Stimulated activated CD4-positive, alpha-beta T cell treated with anti-CD3 and anti-CD28 coated beads, Interleukin-2, amount 100 ng/mL, for 48 hours (primary cell): ENCODE measurements at places on chromosomes 5 and 9.

GRCh38 chr5:140182075-140182711 lies 7.2 kb downstream of the CYSTM1 start:
- no peak for DNase-seq

DNA sequence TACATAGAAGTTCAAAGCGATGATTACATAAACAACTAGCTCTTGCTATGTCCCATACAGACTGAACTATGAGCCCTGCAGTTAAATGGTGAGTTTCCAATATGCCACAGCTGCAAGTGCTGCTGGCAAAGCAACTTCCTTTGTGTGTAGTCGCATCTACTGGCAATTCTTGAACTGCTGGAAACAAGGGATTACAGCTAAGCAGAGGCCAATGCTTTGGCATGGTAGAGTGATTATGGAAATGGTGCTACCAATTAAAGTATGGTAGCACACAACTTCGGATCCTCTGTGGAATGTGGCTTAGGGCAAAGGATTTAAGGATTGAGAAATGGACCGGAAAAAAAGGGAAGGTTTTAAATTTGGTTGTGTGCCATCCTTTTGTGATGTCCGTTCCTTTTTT lies 856.6 kb downstream of the MAT2B start:
- DNase-seq: no peak

DNA sequence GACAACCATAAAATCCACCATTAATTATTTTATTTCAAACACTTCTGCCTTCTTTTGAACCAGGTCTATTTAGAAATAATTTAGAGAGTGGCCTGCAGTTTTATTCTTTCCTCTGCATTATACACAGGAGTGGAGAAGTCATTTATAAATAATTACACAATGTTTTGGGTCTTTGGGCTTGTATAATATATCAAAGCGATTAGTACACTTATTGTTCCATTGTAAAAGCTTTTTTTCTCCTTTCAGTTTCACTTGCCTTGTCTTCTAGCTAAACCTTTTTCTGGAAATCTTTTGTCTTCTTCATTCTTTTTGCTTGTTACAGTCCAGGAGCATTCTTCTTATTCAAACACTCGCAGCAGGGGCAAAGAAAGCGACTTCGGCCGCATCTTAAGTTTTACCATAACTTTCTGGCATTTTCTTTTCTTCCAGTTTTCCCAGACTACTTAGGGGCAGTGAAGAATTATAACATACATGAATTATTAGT lies 7.3 kb upstream of the NEUROG1 start:
- no peak for DNase-seq

DNA sequence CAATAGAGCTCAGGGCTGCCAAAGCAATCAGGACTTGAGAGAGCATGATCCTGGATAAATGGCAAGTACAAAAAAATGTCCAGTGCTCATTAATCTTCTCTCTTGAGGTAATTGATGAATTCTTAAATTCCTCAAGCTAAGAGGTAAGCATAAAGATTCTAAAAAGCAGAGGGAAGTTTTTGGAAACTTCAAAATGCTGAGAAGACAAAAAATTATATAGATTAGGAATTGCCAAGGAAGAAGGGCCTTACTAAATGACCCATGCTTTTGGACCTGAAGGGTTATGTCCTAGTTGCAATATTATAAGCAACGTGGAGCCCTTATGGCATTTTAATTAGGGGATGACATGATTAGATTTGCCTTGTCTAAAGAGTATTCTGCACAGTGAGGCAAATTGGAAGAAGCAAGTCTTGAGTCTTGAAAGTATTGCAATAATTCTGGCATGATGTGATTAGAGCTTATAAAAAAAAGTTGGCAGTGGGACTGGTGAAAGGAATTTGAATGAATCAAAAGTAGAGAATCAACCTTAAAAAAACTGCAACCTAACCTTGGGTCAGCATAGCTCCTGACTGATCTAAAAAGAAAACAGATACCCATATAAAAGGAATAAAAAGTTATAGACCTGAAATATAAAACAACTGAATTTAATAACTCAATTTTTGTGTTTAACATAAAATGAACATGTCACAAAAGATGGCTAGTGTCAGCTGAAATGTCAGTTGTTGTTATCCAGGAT lies 323.8 kb upstream of the ARRDC3 start:
- no peak for DNase-seq

DNA sequence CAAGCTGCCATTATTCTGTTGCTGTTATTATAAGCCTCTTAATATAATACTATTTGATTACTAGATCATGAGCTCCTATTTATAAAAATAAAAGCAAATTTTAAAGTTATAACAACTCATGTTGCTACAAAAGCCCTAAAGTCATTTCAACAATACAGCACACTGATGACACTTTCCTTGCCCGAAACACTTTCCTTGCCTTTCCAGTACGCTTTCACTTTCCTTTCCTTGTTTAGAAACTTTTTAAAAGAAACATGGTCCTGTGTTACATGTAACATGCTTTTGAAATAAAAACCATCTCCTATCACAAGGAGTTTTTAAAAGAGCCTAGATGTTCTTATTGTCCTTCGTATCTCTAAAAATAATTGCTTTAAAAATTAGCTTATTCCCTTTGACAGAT lies 688.4 kb downstream of the PTPRD start:
- no peak for DNase-seq

GRCh38 chr5:124408738-124409453 lies 337.5 kb downstream of the ZNF608 start:
- DNase-seq: no peak

DNA sequence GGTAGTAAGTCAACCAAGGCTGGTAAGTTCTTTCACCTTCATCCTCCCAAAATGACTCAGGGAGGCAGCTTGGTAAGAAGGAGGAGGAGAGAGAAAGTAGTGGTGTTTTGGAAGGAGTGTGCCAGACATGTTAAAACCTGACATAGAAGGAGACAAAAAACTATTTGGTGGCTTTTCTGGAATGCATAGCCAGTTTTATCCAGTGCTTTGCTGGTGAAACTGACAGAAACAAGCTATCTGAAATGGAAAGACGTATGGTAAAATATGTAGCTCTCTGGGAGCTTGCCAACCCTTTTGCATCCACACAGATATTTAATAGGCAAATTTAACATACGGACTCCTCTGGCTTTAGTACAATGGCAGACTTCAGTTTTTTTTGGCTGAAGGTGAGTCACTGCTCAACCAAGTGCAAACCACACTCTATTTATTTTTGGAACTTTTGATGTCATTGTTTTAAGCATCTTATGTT lies 45.4 kb downstream of the RAB14 start:
- DNase-seq: no peak

DNA sequence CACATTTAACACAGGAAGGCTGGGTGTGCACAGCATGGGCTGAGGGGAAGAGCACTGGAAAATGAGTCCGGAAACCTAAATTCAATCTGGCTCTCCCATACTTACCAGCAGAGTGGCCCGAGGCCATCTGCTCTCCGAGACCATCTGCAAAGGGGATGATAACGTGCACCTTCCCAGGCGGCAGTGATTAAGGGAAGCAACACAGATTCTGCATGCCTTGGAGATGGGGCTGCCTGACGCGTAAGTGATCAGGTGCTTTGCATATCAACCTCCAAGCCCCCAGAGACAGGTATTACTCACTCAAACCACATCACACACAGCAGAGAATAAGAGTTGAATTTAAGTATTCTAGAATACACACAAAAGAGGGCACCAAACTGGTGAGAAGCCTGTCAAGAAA lies 9.1 kb downstream of the EPB41L4B start:
- DNase-seq: no peak

DNA sequence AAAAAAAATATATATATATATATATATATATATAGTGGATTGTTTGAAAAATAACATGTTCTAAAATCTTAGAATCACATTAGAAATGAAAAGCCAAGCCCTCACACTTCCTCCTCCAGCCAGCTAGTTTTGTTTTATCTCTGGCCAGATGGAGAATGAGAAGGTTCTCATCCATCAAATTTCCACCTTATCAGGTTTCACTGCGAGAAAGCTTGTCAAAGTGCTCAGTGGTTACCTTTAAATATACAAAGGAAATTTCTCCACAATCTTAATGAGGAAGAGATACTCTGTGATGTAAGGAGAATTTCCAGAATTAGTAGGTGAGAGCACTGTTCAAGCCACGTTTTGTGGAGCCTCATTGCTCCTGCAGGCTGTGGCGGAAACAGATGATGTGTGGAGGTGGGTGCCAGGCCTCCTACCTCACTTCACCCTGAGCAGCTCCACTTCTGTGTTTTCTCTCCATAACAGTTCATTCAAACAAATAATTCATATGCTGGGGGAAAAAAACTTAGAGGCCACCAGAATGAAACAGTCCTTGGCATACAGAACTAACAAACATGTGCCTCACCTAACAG lies 71.9 kb downstream of the CDK5RAP2 start:
- no peak for DNase-seq

DNA sequence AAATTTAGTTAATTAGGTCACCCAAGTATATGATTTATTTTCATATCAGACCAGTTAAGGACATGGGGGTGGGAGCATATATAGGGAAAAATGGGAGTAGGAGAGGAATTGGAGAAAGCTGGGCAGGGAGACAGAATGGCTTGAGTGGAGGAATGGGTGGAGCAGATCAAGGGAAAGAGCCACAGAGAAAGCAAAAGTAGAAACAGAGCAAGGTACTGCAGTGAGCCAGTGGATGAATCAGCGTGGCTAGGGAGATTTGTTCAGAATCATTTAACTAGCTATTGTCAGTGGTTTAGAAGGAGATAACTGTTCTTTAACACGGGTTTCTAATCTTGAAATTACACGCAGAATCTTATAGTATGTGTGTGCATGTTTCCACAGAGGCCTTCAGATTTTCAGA lies 37.4 kb downstream of the SNX24 start:
- no peak for DNase-seq

DNA sequence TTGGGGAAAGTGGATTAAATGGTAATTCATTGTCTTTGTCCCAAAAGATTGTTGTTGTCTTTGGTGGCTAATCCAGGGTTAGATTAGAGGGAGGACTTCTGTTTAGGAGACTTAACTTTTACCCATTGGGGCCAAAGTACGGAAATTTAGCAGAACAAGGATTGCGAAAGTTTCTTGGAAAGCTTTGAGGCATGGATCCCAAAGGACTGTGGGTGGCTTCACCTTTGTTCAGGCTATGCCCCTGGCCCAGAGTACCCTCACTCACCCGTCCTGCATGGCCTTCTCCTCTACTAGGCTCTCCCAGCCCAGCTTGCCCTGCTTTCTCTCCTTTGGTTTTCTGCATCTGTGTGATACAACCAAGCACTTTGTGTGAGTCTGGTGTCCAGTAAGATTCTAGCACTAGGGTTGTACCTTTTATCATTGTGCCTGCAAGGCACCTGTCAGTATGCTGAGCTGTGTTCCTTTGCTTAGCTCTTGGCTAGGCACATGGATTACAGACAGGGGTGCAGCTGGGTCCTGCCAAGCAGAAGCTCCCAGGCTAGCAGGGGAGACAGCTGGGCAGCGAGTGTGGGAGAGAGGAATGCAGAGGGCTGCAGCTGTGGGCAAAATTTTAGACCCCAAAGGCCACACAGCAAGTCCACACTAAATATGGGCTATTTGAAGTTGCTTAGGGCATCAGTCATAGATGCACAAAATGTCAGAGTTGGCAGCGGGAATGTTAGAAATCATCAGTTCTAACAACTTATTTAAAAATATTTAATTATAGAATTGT lies 3.2 kb downstream of the PPARGC1B start:
- no peak for DNase-seq

- no peak for DNase-seq
These were observed 85.3 kb downstream of the MVB12B start for GRCh38 chr9:126411948-126412284.

- no peak for DNase-seq
These were observed 140.2 kb downstream of the NFIB start for GRCh38 chr9:14173713-14174112.

DNA sequence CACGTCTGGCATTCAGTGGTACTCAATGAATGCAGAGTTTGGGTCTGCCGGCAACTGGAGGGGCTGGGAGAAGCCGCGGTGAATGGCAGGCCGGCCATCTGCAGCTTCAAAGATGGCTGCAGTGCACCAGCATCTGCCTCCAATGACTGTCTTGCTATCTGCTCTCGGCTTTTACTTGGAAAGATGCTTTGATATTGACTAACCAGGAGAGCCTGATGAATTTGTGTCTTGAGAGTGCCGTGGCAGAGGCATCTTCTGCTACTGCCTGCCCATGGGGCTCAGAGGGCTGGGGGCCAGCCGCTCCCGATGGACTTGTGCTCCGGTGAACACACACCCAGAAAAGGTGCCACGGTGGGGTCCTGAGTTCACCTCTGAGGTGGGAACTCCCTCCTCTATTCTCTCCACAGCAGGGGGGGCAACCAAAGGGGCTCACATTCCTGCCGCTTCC lies 164.5 kb downstream of the COL23A1 start:
- no peak for DNase-seq

DNA sequence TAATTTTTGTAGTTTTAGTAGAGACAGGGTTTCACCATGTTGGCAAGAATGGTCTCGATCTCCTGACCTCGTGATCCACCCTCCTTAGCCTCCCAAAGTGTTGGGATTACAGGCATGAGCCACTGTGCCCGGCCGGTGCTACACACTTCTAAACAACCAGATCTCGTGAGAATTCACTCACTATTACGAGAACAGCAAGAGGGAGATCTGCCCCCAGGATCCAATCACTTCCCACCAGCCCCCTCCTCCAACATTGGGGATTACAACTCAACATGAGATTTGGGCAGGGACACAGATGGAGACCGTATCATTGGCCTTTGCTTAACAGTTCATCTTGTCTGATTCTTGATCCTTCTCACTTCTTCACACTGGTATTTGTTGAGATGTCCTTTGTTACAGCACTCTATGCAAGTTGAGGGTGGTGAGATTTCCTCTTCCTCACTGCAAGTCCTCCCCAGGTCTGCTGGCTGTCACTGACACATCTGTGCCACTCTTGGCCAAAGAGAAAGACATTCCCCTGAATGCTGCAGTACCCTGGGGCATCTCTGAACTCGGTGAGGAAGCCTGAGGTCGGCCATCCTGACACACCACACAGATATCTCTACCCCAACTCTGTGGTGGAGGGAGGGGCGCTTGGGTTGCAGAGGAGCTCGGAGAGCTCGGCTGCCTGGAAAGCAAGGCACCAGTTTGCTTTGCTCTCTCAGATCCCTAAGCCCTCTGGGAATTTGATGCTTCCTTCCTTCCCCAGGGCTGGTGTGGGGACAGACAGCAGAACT lies 4.2 kb upstream of the SUB1 start:
- DNase-seq: no peak

- no peak for DNase-seq
These were observed 232.0 kb upstream of the FBXL7 start for GRCh38 chr5:15267966-15268365.

- no peak for DNase-seq
These were observed 307.9 kb downstream of the FBXL7 start for GRCh38 chr5:15807871-15808270.

- DNase-seq: no peak
These were observed 2.4 kb upstream of the CDO1 start for GRCh38 chr5:115818821-115819220.
